ENCODE measurements at places on chromosomes 4 and X.

- no peak for DNase-seq
Measured at GRCh38 chr4:110793381-110793801, 170.5 kb upstream of the PITX2 start.

- peak; percentile 42 for DNase-seq
Measured at GRCh38 chr4:150381036-150381435, 200.9 kb upstream of the MAB21L2 start.

- DNase-seq: no peak
Measured at GRCh38 chrX:106987488-106987887, 12.5 kb downstream of the MORC4 start.

DNA sequence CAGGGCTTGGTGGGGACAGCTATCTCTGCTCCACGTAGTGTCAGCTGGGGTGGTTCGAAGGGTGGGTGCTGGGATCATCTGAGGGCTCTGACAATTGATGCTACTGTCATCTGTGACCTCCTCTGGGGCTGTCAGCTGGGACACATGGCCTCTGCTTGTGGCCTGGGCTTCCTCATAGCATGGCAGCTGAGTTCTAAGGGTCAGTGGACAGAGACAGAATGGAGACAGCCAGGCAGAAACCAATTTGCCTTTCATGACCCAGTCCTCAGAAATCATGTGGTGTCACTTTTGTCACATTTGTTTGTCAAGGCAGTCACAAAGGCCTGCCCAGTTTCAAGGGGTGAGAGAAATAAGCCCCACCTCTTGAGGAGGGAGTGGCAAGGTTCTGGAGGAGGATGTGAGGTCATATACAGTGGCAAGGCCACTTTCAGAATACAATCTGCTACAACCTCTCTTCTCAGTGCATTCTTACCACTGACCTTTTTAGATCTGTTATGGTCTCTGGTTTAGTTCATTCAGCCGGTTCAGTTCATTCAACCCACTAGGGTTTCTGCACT, 103.6 kb upstream of the BCOR start:
- DNase-seq: no peak

DNA sequence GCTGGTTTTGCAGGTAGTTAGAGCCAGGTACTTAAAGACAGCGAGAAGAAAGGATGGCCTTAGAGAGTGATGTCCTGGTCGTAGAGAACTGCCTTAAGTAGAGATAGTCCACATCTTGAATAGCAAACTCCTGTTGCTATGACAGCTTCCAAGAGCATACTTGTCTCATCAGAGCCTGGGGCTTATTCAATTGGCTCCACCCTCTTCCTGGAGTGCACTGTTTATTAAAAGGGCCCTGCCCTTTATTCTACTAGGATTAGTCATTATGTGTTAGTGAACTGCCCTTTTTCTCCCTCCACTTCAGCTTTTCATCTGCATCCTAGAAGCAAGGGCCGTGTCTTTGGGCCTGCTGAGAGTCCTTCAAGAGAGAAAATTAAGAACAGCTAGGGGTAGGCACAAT, 94.5 kb upstream of the EOLA2 start:
- DNase-seq: no peak

- peak; percentile 33 for DNase-seq
Measured at GRCh38 chrX:72620550-72621145, 48.0 kb upstream of the HDAC8 start.

GRCh38 chr4:8314691-8315255, 45.2 kb downstream of the HTRA3 start:
- DNase-seq: no peak

GRCh38 chr4:153038623-153039311, 102.6 kb downstream of the FHDC1 start:
- no peak for DNase-seq

- no peak for DNase-seq
Measured at GRCh38 chr4:168633064-168633463, 136.2 kb downstream of the PALLD start.

Measured in fibroblast of skin of left quadriceps (primary cell).